ENCODE measurements at places on chromosomes 16 and 17.

GRCh38 chr17:59487161-59487873 is 78.1 kb upstream of the DHX40 start:
- no peak for DNase-seq

DNA sequence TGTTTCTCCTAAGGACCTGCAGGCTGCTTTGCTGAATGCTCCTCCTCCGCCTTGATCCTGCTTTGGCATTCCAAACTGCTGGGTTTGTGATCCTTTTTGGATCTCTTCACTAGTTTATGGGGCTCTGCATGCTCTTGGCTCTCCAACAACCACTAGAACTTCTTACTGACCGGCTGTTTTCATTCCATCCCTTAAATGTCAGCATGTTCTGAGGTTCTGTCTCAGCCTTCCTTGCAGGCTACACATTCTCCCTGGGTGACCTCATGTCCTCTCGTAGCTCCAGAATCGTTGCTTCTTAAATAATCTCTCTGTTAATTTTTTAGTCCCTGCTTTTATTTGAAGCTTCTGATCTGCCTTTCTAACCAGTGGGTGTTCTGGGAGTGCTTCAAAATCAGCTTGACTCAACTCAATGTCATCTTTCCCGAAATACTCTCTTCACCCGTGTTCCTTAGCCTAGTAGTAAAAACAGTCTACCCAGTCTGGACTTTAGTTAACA is 119.0 kb upstream of the HS3ST2 start:
- DNase-seq: no peak

GRCh38 chr16:86906623-86907022 is 328.3 kb downstream of the FOXL1 start:
- DNase-seq: no peak

GRCh38 chr16:69566981-69567680 is 1.4 kb downstream of the NFAT5 start:
- peak; percentile 65 for DNase-seq

GRCh38 chr16:19639986-19640421 is 78.0 kb downstream of the KNOP1 start:
- DNase-seq: no peak

GRCh38 chr17:10092595-10092994 is 105.8 kb downstream of the GAS7 start:
- no peak for DNase-seq

DNA sequence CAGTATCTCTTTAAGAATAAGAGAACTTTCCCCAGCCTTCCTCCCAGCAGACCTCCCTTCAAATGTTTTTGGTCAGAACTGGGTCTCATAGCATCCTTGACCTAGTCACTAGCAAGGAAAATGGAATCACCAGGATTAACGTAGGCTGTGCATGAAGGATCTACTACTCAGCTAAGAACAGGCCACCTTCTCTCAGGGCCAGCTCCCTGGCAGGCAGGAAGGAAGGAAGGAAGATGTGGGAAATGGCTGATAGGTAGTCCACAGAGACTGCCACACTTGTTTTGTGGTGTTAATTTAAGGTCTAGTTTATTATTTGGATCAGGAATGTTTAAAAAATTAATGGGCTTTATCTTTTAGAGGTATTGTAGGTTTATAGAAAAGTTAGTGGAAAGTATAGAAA is 136.4 kb downstream of the SPECC1 start:
- DNase-seq: no peak

GRCh38 chr16:3659251-3659650 is 4.8 kb downstream of the DNASE1 start:
- no peak for DNase-seq

DNA sequence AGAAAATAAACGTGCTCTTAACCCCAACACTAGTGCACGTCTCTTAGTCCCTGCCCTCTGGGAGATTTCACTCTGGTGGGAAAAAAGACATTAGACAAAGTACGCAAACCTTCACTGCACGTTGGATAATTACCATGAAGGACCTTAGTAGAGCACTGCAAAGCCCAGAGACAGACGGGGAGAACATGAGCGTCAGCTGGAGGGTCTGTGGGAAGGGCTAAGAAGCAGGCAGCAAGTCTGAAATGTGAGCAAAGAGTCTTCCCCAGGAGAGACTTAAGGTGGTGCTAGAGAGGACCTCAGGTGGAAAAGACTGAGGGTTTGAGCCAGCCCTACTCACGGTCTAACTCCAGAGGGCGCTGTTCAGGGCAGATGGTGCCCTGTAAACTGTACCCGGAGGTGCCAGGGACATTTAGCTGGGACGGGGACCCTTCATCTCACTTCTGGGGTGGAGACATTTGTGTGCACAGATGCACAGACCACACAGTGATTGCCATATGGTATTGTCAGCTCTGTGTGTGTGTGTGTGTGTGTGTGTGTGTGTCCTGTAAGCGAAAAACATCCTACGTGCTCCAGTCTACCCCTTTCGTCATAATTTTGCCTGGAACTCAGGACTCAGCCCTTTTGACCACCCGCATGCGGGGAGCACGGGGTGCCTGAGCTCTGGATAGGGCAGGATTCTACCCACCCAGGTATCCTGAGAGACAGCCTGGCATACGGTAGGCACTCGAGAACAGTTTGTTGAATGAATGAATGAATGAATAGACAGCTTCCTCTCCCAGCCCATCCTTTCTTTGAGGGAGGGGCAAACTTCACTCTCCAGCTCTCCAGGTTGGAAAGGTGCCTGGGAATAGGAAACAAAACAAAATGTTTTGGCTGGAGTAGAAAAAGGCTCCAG is 10.1 kb upstream of the STAC2 start:
- no peak for DNase-seq

DNA sequence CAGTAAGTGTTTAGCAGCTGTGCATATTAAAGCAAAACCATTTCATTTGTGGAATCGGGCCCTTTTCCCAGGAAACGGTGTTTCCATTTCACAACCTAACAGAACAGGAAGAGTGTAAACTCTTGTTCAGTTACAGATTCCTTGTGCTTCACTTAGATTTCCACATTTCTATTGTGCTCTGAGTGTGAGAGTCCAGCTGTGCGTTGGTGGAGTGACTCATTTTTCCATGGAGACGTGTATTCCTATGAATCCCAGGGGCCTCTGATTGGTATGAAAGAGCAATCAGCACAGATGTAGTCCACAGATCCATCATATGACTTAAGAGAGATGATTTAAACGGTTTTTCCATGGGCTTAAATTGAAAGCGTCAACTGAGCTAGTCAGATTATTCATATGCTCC is 13.3 kb upstream of the CAVIN1 start:
- no peak for DNase-seq

DNA sequence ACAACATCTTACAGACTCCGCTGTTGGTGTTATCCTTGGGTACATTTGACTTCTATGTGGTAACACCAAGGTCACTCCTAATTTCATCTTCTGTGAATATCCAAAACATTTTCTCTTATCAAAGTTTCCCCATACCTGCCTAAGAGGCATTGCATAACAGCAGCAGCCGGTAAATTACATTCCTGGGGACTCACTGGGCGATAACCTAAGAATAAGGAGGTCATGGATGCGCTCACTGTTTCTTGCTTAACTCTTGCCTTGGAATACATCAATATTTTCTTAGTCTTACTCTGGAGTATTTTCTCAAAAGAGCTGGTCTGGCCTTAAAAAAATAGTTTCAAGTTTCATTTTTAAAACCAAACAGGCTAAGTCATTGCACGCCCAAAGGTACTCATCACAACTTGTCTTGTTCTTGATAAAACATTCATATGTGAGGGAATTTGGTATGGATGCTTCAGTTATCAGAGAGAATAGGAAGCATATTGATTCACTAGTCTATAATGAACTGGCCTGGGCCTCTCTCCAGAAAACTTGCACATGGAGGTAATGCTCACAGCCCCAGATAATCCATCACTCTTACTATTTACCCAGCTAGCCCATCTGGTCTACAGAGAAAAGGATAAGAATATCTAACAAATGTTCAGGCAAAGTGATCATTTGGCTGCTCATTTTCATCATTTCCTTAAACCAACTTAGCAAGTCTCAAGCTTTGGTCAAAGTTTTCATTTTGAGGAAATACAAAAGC is 235.0 kb upstream of the ERCC4 start:
- DNase-seq: no peak

DNA sequence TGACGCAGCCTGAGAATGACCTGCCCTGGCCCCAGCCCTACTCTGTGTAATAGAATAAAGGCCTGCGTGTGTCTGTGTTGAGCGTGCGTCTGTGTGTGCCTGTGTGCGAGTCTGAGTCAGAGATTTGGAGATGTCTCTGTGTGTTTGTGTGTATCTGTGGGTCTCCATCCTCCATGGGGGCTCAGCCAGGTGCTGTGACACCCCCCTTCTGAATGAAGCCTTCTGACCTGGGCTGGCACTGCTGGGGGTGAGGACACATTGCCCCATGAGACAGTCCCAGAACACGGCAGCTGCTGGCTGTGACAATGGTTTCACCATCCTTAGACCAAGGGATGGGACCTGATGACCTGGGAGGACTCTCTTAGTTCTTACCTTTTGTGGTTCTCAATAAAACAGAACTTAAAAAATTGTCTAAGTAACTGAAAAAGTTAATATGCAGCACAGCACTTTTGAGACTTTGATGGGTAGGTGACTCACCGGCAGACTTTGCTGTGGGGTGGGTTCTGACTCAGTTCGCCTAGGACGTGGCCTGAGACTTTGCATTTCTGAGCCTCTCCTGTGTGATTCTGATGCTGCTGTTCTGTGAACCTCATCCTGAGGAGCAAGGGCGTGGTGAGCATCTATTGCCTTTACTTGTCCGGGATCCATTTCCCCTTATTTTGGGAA is 5.7 kb downstream of the LAT start:
- DNase-seq: no peak

- DNase-seq: no peak
These were observed 5.8 kb downstream of the ATP2A1 start for GRCh38 chr16:28884045-28884444.

- DNase-seq: peak; percentile 22
These were observed 856 bp downstream of the DNAJA2 start for GRCh38 chr16:46972429-46973206.

GRCh38 chr16:75377729-75378386 is 55.4 kb downstream of the CFDP1 start:
- DNase-seq: peak; percentile 61

GRCh38 chr17:46154151-46154816 is 38.9 kb downstream of the KANSL1 start:
- DNase-seq: no peak

GRCh38 chr16:69298261-69298660 is 12.9 kb upstream of the VPS4A start:
- no peak for DNase-seq

GRCh38 chr16:77273815-77274214 is 74.6 kb downstream of the SYCE1L start:
- no peak for DNase-seq

- DNase-seq: no peak
These were observed 2.3 kb upstream of the RPH3AL start for GRCh38 chr17:354651-355556.

DNA sequence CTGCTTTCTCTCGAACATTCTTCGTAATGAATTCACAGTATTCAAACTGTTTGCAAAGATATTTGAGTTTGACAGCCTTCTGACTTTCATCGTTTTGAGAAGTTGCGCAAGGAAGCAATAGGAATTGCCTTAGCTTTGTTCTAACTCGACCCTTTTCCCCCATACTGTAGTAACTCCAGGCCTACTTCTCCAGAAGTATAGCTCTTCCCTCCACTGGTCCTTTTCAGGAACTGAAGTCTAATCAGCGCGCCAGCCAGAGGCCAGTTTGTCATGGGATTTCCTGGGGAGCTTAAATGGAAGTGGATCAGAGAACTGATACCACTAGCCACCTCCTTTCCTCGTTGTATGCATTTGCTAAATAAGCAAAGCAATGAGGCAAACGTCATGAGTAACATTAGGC is 27.9 kb downstream of the CDR2 start:
- DNase-seq: peak; percentile 46

DNA sequence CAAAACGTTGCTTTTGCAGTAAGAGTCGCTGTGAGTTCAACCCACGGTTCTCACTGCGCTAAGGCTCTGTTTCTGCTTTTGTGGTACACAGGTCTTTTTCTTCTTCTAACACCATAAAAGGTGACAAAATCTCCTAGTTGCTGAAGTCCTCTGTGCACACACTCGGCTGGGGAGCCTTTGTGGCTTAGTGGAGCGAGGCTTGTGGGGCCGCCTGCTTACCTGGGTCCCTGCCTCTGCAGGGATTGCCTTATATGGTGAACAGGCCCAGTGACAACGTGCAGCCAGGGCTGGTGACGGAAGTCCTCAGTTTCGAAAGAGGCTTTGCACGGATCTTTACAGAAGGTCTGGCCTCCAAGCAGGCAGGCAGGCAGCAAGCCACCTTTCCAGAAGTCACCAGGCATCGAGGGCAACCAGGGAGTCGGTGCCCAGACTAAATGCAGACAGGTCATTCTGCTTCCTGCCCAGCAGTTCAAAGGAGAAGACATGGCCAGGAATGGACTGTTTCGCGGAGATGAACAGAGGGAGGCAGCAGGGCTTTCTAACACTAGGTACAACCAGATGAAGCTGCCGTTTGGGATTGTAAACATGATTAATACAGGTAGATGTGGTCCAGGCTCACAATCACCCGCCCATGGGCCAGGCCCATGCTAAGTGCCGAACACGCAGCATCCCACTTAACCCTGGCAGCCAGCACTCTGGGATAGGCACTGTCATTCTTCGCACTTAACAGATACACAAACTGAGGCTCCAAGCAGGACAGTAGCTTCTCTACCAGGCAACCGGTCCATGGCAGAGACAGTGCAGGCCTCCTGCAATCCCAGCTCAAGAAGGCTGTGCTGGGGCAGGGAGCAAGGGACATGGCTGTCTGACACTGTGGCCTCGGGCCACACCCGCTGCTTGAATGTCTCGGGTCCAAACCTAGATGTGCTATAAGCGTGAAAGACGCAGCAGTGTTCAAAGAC is 10.7 kb upstream of the MEAK7 start:
- DNase-seq: no peak

DNA sequence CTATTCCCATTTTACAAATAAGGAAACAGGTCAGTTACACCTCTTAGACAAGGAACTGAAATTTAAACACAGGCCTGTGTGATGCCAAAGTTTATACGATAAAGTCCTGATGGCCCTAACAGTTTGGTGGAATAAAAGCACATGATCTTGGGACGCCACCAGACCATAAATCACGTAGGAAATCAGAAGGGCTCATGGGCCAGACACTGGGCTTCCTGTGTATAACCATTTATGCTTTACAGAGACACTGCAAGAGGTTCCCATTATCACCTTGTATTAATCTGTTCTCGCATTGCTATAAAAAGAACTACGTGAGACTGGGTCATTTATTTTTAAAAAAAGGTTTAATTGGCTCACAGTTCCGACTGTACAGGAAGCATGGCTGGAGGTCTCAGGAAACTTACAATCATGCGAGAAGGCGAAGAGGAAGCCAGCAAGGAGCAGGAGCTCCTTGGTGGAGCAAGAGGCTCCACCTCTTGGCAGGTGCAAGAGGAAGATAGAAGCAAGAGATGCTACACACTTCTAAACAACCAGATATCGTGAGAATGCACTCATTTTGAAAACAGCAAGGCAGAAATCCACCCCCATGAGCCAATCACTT is 124.0 kb upstream of the MON1B start:
- no peak for DNase-seq

- no peak for DNase-seq
These were observed 352.5 kb downstream of the FOXL1 start for GRCh38 chr16:86930663-86931373.

DNA sequence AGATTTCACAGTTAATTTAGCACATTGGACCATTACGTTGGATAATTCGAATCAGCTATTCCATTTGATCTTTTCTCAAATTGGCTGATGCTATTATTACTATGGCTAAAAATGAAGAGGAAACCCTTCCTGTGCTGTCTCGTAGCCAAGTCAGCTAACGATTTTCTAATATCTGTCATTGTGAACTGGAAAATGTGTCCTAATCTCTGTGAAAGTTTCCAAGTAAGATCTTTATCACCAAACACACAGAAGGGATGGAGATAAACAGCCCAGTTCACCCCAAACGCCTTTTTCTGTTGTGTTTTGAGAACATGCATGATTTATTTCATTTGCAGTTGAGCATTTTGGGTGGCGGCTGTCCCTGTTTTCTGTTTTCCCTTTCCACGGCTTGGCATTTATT is 312.8 kb downstream of the FOXL1 start:
- DNase-seq: no peak
